Mammary microvascular endothelial cell (primary cell): ENCODE measurements at places on chromosomes 1 and 21. TPM values are rescaled to one million over a fixed set of nuclear protein-coding genes. Genes with fewer than 3 reads are reported as not detected.

Gene GPR3
- total RNA-seq, result 2.0 and 2.1 TPM in 2 replicates

Gene ANKRD34A
- 0.05 and 0.07 TPM in 2 replicates for total RNA-seq

Gene UBL4B
- total RNA-seq, result not detected in 2 replicates

Gene HAO2
- total RNA-seq, result not detected in 2 replicates

Gene FAM177B
- total RNA-seq, result not detected in 2 replicates

Gene TMPRSS3
- not detected in 2 replicates for total RNA-seq

Gene LHX8
- not detected in 2 replicates for total RNA-seq

Gene LRRN2
- total RNA-seq, result 0.05 and 0.07 TPM in 2 replicates

Gene OR2M3
- total RNA-seq, result not detected in 2 replicates

Gene AIRE
- total RNA-seq, result 0.15 TPM in 1 of 2 replicates, not detected in the other

Gene TINAGL1
- total RNA-seq, result 1,345 and 1,463 TPM in 2 replicates

Gene GJA4
- total RNA-seq, result 0.33 and 0.98 TPM in 2 replicates

Gene IL10RB
- total RNA-seq, result 30.0 and 39.6 TPM in 2 replicates

Gene SCAMP3
- total RNA-seq, result 111 and 127 TPM in 2 replicates

Gene FTCD
- not detected in 2 replicates for total RNA-seq

Gene SMYD3
- total RNA-seq, result 18.3 and 22.2 TPM in 2 replicates

Gene MAP3K21
- 0.39 and 0.60 TPM in 2 replicates for total RNA-seq

Gene VHLL
- total RNA-seq, result not detected in 2 replicates

Gene PM20D1
- total RNA-seq, result not detected in 2 replicates

Gene DNAJB4
- 49.4 and 54.1 TPM in 2 replicates for total RNA-seq

Gene RXFP4
- not detected in 2 replicates for total RNA-seq

Gene LRRC3
- total RNA-seq, result 3.5 and 5.5 TPM in 2 replicates

Gene GBP7
- total RNA-seq, result not detected in 2 replicates

Gene SLC1A7
- not detected in 2 replicates for total RNA-seq

Gene MPZL1
- 66.7 and 73.5 TPM in 2 replicates for total RNA-seq

Gene BATF3
- total RNA-seq, result 0.59 TPM in 1 of 2 replicates, not detected in the other

Gene CELF3
- not detected in 2 replicates for total RNA-seq

Gene LIN9
- total RNA-seq, result 6.8 and 7.2 TPM in 2 replicates

Gene C1QC
- total RNA-seq, result not detected in 2 replicates

Gene LENEP
- total RNA-seq, result not detected in 2 replicates

Gene IL19
- not detected in 2 replicates for total RNA-seq

Gene TMEM240
- 0.69 and 1.7 TPM in 2 replicates for total RNA-seq

Gene LCE6A
- not detected in 2 replicates for total RNA-seq

Gene IKBKE
- total RNA-seq, result 11.9 and 12.9 TPM in 2 replicates

Gene MXRA8
- 0.20 and 0.34 TPM in 2 replicates for total RNA-seq

Gene FCRL6
- total RNA-seq, result not detected in 2 replicates

Gene KCNJ6
- total RNA-seq, result not detected in 2 replicates

Gene E2F2
- total RNA-seq, result 1.9 and 2.7 TPM in 2 replicates

Gene SELP
- 0.49 and 0.67 TPM in 2 replicates for total RNA-seq

Gene TMEM52
- total RNA-seq, result not detected in 2 replicates

Gene SYNC
- total RNA-seq, result 6.3 and 10.6 TPM in 2 replicates

Gene MPL
- not detected in 2 replicates for total RNA-seq

Gene CFAP107
- not detected in 2 replicates for total RNA-seq

Gene HMGB4
- total RNA-seq, result not detected in 2 replicates

Gene CTSE
- not detected in 2 replicates for total RNA-seq

Gene HRNR
- total RNA-seq, result not detected in 2 replicates

Gene RGS4
- total RNA-seq, result 72.1 and 92.6 TPM in 2 replicates

Gene TP73
- total RNA-seq, result not detected in 2 replicates

Gene TEDDM1
- total RNA-seq, result not detected in 2 replicates

Gene RPAP2
- total RNA-seq, result 10.8 and 16.5 TPM in 2 replicates

Gene HSD17B7
- total RNA-seq, result 24.9 and 28.5 TPM in 2 replicates

Gene GREM2
- total RNA-seq, result not detected in 2 replicates

Gene RCSD1
- total RNA-seq, result 2.5 and 3.5 TPM in 2 replicates
